Caki2 (cell line): ENCODE measurements at places on chromosomes 6 and 20. TPM values are rescaled to one million over a fixed set of nuclear protein-coding genes. Genes with fewer than 3 reads are reported as not detected.

- no peak for DNase-seq
Measured at GRCh38 chr20:41344477-41344876, 3.9 kb downstream of the LPIN3 start.

DNA sequence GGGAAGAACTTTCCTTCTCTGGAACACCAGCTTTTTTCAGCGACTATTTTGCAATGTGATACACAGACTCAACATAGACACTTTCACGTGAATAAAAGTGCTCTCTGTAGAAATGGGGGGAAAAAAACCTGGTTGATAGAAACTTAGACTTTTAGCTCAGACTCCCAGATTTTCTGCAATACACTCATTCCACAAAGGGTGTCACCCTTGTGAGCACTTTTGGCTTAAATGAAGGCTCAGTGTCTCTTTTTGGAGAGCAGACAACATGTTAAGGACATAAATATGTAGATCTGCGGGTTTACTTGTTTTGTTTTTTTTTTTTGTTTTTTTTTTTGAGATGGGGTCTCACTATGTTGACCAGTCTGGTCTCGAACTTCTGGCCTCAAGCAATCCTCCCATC, 579.6 kb downstream of the PTPRT start:
- no peak for DNase-seq

DNA sequence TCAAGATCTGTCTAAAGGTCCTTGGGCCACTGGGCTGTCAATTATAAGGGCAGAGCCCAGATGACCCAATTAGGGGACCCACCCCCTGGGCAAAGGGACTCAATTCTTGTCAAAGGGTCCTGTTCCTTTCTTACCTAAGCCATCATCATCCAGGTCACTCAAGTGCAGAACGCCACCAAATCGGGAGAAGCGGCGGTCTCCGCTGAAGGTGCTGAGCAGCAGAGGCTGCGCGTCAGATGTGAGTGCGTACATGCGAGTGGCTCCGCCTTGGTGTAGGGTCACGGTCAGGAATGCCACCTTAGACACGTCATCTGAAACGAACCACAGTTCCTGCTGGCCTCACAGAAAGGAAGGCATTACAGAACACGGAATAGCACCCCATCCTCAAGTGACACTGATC, 34.2 kb downstream of the MRS2 start:
- DNase-seq: no peak

GRCh38 chr6:39189915-39190544, 39.2 kb downstream of the KCNK5 start:
- peak; percentile 20 for DNase-seq

- no peak for DNase-seq
Measured at GRCh38 chr6:1635305-1636010, 25.7 kb downstream of the FOXC1 start.

Gene PRL
- total RNA-seq: not detected in 2 replicates

GRCh38 chr6:142932889-142933288, 12.1 kb downstream of the HIVEP2 start:
- DNase-seq: no peak

- no peak for DNase-seq
Measured at GRCh38 chr6:32105433-32105832, 3.7 kb downstream of the TNXB start.

Gene PGM3
- total RNA-seq: 49.0 and 64.9 TPM in 2 replicates

Gene GRM4
- 1.2 TPM in 1 of 2 replicates, not detected in the other for total RNA-seq

Gene BEND6
- total RNA-seq: 7.7 and 25.6 TPM in 2 replicates

Gene RAB32
- 129 and 163 TPM in 2 replicates for total RNA-seq

DNA sequence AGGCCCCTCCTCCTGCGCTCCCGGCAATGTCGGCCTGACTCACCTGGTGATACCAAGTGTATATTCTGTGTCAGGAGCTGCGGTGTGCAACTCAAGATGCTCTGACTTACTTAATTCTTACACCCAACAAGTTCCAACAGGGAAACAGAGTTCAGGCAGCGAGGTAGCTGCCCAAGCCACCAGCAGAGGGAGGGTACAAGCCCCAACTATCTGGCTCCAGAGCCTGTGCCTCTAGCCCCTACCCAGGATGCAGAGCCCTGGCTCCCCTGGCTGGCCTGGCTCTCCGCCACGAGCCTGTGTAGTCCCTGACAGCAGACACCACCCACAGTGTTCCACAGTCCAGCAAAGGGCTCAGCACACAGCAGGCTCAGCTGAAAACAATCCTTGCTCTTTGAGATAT, 34.9 kb downstream of the C20orf203 start:
- DNase-seq: no peak

DNA sequence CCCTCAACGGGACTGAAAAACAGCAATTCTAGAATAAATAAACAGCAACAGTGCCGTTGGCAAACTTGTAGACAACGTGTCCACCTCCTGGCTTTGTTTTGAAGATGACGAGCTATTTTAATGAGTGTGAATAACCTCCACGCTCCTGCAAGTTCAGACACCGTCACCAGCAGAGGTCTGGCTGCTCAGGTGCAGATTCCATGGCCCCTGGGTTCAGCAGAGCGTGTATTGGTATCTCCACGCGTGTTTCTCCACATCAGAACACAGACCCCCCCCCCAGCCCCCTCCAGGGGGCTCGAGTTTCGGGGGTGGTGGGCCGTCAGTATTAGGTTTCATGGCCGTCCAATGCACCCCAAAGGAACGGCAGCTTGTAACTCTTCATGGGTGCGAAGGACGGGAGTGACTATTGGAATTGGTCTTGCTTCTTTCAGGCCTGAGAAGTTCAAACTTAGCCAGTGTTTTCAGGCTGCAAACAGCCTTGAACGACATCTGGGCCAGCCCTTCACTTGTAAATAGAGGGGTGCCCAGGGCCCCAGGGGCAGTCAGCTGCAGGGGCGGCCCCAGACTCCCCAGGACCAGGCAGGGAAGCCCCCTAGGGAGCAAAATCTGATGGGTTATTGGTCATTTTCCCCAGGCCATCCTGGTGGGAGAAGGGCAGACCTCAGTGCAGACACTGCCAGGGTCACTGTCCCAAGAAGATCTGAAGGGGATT, 308.6 kb downstream of the TAF4 start:
- no peak for DNase-seq

GRCh38 chr20:16580147-16580546, 6.9 kb upstream of the KIF16B start:
- peak; percentile 89 for DNase-seq

GRCh38 chr20:39424962-39425678, 463.0 kb downstream of the DHX35 start:
- no peak for DNase-seq

Gene GPX5
- total RNA-seq: not detected in 2 replicates

DNA sequence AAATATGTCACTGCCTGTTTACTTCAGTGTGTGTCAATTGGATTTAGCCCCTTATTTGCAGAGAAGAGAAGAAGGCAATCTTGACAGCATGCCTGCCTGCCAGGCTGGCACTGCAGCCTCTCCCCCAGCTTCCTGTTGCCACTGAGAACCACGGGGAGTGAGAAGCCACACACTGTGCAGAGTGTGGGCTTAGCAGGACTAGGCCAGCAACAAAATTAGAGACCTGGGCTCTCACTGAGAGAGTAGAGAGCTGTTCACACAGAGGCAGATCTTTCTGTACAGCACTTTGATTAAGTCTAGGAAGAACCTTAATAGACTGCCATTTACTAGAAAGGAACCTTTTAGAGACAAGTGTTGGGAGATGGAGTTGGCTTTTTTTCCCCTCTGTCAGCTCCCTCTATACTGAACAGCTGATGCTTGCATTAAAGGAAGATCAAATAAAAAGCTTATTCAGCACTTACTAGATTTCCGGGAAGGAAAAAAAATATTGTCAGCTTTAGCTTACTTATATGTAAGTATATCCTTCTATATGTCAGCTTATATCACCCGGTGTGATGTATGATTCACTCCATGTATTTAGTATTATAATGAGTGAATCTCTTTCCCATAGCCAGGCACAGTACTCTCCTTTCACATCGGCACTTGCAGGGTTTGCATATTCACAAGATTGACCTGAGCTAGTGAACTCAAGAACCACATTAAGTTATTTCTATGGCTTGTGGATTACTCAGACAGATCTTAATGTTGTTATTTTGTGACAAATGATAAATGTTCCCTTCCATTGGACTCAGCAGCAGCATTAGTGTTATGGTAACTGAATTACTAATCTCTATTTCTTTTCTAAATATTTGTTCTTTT, 851.0 kb upstream of the EPHA7 start:
- DNase-seq: no peak

Gene RAMACL
- total RNA-seq: not detected in 2 replicates

GRCh38 chr6:123462152-123462551, 174.6 kb downstream of the TRDN start:
- DNase-seq: no peak

GRCh38 chr20:32237419-32237818, 29.7 kb downstream of the POFUT1 start:
- DNase-seq: no peak

Gene ARFGEF3
- 4.5 and 5.5 TPM in 2 replicates for total RNA-seq

GRCh38 chr6:169093066-169093723, 160.5 kb downstream of the THBS2 start:
- no peak for DNase-seq

GRCh38 chr6:89353702-89354392, 1.3 kb upstream of the UBE2J1 start:
- DNase-seq: no peak

GRCh38 chr20:48758206-48758820, 69.5 kb downstream of the PREX1 start:
- DNase-seq: no peak

GRCh38 chr6:21180155-21180554, 413.4 kb upstream of the SOX4 start:
- DNase-seq: no peak

DNA sequence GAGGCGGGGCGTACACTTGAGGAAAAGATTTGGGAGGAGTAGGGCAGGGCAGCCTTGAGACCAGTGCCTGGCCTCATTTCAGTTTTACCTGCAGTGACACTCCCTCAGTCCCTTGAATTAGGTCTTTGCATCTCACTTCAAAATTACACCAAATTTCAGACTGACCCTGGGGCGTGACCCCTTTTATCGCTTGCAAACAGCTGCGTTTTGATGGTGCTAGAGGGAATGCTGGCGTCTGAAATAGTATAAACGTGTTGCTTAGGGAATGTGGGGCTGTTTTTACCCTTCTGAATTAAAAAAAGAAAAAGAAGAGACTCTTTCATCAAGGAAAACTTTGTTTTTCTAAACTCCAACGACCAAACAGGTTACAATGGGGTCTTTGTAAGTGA, 21.0 kb downstream of the COL9A1 start:
- DNase-seq: no peak

- DNase-seq: peak; percentile 11
Measured at GRCh38 chr20:38790200-38791053, 15.1 kb upstream of the PPP1R16B start.

DNA sequence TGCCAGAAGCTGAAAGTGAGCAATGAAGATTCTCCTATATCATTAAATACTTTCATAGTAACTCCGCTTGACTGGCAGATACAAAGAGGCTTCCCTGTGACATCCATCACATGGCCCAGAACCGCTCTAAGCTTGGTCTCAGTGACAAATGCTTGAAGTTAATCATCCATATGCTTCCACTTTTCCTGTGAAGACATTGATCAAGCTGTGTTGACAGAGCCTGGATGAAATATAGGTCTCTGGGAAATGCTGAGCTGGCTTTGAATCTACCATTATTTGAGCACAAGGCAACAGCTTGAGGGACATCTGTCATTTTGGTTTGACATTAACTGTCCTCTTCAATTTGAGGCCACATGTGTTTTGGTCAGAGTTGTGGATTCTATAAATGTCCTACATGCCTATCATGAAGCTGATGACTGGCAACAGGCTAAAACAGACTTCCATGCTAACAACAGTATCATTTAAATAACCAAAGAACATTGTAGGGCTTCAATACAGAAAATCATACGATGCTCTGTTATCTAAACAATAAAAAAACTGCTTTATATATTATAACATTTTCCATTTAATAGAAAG, 402.2 kb upstream of the IRAK1BP1 start:
- no peak for DNase-seq

Gene ERMARD
- total RNA-seq: 9.6 and 22.8 TPM in 2 replicates

- DNase-seq: no peak
Measured at GRCh38 chr6:41656002-41656691, 17.9 kb downstream of the MDFI start.

Gene B3GAT2
- total RNA-seq: not detected in 2 replicates

- DNase-seq: no peak
Measured at GRCh38 chr6:55046869-55047422, 127.4 kb upstream of the HCRTR2 start.

DNA sequence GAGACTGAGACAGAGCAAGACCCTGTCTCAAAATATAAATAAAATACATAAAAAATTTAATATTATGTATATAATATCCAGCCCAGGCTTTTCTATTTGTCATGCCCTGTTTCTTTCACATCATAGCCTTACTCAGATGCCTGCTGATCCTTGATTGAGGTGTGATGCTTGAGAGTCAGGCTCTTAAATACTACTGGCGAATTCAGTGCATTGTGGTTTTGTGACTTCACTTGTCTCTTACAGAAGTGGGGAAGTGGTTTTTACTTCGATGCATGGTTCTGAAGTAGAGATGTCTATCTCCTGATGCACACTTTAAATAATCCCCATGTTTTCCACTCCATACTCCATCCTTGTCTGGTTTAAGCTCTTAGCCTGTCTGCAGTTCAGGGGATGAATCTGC, 29.1 kb downstream of the ASXL1 start:
- DNase-seq: no peak

- DNase-seq: peak; percentile 51
Measured at GRCh38 chr6:11236076-11236750, 3.7 kb upstream of the NEDD9 start.

DNA sequence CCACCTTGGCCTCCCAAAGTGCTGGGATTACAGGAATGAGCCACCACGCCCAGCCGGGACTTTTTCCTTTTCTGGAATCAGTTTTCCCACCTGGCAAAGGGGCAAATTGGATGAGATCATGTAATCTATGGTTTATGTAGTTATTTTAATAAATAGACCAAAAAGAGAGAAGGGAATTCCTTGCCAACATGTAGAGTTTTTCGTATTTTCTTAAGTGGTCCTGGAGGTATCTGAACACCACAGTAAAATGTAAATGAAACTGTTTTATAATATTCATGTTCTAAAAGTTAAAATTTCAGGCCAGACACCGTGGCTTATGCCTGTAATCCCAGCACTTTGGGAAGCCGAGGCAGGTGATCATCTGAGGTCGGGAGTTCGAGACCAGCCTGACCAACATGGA, 185.1 kb upstream of the ZNF217 start:
- DNase-seq: no peak

- DNase-seq: no peak
Measured at GRCh38 chr20:25629816-25630499, 6.1 kb upstream of the NANP start.

GRCh38 chr6:7196019-7196402, 88.2 kb downstream of the RREB1 start:
- DNase-seq: no peak

Gene ANGPT4
- 0.09 TPM in 1 of 2 replicates, not detected in the other for total RNA-seq

DNA sequence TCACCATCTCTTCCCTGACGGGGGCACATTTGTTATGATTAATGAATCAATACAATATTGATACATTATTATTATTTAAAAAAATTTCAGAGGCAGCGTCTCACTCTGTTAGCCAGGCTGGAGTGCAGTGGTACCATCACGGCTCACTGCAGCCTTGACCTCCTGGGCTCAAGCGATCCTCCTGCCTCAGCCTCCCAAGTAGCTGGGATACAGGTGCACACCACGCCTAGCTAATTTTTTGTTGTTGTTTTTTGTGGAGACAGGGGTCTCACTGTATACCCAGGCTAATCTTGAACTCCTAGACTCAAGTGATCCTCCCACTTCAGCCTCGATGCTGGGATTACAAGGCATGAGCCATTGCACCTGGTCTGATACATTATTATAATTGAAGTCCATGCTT, 4.9 kb upstream of the SRC start:
- no peak for DNase-seq
